ENCODE measurements at places on chromosomes 1 and 21.

DNA sequence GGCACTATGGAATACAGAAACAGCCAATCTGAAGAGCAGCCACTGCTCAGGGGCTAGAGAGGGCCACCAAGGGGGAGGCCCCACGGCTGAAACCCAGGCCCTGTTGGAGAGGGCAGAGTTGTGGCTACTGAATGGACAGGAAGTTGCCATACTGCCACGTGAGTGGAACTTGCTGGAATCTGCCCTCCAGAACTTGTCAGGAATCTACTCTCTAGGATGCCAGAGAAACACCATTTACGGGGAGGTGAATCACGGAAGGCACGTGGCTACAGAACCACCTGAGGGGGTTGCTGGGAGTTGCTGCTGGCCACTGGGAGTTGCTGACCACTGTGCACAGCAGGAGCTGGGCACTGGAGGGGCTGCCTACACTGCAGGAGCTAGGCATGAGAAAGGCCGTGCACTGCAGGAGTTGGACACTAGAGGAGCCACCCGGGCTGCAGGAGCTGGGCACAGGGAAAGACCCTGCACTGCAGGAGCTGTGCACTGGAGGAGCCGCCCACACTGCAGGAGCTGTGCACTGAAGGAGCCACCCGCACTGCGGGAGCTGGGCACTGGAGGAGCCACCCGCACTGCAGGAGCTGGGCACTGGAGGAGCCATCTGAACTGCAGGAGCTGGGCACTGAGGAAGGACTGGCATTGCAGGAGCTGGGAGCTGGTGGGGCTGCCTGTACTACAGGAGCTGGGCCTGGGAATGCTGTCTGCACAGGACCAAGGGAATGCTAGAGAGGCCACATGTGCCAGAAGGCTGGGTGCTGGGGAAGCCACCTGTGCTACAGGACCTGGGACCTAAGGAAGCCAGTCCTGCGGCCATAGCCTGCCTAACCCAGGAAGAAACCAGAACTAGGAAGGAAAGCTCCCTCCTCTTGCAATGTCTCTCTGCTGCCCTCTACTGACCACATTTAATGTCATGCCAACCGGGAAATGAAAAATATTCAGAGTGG, 343.4 kb downstream of the MATN1 start:
- DNase-seq = peak; percentile 68

DNA sequence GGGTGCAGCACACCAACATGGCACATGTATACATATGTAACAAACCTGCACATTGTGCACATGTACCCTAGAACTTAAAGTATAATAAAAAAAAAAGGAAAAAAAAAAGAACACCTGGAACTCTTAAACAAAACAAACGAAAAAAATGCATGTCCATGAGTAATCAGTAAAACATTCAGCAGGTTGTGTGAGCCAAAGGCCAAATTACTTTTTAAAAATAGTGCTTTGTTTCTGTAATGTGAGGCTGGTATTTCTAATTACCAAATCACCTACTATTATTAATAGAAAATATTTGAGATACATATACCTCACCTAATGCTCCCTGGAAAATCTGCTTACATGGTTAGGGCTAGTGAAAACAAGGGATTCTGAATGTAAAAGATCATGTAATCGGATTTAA, 294.4 kb upstream of the NR5A2 start:
- DNase-seq = no peak

GRCh38 chr1:118504867-118505266, 319.8 kb upstream of the SPAG17 start:
- DNase-seq = no peak

GRCh38 chr1:104733866-104734265, 984.2 kb downstream of the AMY1C start:
- no peak for DNase-seq

DNA sequence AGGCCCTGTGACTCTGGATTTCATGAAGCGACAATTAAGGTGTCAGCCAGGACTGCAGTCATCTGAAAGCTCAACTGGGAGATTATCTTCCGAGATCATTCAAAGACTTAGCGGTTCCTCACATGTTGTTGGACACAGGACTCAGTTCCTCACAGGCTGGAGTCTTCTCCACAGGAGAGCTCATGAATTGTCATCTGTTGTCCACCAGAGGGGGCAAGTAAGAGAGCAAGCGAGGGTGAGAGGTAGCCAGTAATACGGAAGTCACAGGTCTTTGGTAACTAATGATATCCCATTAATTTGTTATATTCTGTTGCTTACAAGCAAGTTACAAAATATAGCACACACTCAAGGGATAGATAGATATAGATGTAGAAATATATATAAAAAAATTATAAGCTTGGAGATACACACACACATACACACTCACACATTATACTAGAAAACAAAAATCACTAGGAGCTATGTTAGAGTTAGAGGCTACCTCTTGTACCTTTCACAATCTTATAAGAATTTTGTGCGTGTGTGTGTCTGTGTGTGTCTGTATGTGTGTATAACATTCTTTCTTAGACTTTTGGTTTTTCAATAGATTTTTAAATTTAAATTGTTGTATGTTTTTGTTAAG, 1695.3 kb downstream of the BRINP3 start:
- peak; percentile 1 for DNase-seq

DNA sequence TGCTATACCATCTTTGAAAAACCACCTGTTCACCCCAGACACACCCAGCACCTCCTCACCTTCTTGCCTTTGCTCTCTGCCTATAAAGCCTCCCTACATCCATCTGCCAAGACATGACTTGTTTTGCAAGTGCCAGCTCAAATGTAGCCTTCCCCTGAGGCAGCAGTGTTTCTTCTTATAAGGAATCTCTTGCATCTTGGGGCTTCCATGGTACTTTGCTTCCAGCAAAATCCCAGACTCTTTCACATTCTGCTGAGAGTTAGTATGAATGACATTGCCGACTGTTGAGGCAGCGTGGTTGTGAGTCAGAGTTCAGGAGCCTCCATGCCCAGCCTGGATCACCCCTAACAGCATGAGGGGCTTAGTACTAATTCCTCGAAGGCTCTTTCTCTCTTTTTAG, 217.4 kb upstream of the RUNX1 start:
- DNase-seq = no peak

DNA sequence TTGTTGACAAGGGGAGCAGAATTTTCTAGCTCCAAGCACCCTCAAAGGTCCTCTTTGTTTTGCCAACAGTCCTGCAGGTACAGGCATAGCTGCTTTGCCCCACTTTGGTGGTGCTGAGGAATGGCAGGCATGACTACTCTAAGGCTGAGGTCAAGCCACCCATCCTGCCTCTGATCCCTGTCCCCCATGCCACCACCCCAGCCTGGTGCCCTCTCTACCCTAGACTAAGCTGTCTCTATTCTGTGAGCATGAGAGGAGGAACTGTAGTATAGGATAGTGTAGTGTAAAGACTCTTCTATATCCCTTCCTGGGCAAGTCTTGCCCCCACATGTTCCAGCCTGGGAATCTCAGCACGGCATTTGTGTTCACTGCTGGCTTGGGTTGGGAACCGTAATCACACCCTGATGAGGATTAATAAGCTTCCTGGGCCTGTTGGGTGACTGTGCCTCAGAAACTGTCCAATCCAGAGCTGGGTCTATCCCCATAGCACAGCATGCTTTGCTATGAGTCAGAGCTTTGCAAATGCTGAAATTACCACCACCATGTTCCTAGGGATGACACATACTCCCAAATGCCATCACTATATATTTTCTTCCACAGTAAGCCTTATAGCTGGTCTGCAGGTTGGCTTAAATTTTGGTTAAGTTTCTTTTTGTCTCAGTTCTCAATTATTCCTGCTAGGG, 105.7 kb upstream of the PPP2R5A start:
- DNase-seq = peak; percentile 99

- DNase-seq = peak; percentile 66
Measured at GRCh38 chr1:225572422-225572821, 80.5 kb downstream of the ENAH start.

DNA sequence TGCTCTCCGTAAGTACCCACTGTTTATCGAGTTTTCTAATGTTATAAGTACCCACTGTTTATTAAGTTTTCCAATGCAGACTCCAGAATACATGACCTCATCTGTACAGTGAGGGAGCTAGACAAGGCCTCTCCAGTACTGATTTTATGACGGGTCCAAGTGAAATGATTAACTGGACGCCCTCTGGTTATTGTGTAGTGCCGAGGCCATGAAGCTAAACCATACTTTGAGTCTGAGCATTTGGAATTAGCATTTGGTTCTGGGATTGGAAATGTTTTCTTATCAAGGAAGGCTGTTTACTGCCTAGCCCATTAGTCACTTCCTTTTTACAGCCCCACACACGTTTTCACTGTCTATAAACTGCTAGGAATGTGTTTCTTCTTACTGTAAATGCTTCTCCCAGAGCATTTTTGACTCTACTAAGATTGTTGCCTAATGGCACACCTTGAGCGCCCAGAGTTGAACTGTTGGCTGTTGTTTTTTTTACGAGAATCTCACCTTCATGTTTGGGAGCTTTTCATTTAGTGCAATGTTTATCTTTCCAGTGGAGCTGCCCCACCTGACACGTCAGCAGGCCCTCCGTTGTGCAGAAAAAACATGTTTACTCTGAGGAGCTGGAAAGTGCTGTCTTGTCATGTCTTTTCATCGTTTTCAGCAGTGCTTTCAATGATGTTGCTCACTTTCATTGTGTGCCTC, 26.9 kb downstream of the SPATA46 start:
- peak; percentile 41 for DNase-seq

DNA sequence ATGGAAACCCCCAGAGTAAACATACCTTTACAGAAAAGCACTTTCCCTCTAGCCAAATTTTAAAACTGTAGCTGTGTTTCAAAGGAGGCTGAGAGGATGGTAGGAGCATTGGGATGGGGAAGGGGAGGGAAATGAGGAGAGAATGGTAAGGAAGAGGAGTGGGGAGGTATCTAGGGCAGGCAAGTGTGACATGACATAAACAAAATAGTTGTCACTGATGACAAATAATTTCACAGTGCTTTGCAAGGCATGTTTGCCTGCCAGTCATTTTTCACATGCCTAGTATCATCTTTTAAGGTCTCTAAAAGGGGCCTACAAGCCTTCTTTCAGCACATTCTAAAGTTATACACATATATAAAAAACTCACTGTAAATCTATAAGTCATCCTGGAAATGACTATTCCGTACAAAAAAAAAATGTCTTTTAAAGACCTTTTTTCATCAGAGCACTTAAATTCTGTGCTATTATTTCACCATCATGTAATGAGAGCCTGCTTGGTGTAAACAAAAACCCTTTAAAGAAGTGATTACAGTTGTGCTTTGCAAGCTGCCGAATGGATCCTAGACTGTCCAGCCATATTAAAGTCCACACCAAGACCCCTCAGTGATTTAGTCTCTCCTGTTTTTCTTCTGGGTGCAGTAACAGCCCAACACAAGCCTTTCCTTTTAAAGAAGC, 38.4 kb downstream of the HLX start:
- no peak for DNase-seq

DNA sequence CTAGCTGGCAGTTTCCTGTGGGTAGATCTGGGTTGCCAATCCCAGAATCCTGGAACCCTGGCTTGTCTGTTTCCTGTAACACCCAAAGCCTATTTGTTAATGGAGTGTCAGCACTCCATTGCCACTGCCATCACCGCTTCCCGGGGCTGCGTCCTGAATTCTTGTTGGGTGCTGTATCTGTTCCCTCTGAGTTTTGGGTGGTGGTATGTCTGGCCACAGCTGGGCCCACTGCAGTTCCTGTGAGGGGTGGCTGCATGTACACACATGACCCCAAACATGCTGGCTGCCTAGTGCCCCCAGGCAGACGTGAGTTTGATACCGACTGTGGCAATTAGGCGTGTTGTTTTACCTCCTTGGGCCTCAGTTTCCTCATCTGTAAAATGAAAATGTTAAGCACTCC, 29.3 kb downstream of the NAV1 start:
- DNase-seq = no peak

DNA sequence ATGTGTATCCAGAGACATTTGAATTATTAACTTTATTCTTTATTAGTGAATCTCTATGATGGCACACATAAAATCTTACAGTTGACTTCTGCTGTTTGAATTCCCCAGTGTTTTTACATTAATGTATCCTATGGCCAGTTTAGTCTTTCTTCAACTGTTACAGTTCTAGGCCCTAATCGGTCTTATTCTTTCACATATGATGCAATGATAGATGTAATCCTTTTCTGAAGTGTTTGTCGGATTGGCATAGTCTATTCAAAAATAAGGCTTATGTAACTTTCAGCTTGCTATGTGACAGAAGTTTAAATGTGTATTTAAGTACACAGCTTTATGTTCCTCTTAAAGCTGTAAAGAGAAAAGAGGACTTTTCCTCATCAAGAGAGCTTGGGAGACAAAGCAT, 26.4 kb upstream of the KIAA1614 start:
- no peak for DNase-seq

- DNase-seq = no peak
Measured at GRCh38 chr1:230499496-230499895, 73.4 kb upstream of the PGBD5 start.

DNA sequence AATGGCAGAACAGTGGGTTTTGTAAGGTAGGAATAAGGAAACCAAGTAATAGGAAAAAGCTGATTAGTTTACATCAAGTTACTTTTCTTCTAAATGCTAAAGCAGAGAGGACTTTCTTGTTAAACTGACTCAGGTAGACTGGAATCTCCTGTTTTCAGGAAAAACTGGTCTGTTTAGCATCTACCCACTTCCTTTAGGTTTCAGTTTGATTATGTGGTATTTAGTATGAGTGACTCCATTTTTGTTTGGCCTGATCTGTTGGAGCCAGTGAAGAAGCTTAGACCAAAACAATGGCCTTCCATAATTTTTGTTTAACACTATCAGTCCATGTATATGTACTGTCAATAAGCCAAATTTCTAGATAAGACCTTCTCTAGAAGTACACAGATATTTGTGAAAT, 88.4 kb downstream of the EPB41 start:
- no peak for DNase-seq

- peak; percentile 73 for DNase-seq
Measured at GRCh38 chr1:48916130-48917069, 139.7 kb upstream of the BEND5 start.

DNA sequence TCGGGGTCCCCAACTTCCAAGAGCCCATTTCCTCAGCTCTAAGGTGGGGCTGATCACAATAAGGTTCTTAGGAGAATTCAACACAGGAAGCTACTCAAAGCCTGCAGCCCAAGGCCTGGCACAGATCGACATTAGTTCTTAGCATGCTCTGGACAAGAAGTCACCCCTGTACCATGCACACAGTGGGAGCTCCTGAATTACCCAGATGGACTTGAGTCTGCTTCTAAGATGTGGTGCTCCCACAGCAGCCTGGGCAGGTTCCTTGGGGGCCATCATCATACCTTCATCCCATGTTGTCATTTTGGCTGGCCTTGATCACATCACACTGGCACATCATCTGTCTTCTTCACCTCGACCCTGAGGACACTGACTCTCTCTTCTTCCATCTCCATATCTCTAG, 153.3 kb upstream of the VAMP3 start:
- no peak for DNase-seq

GRCh38 chr1:117537291-117537920, 68.4 kb upstream of the TENT5C start:
- DNase-seq = no peak

Measured in fibroblast of mammary gland (primary cell).